ENCODE measurements at places on chromosomes 7 and 10. TPM values are rescaled to one million over a fixed set of nuclear protein-coding genes. Genes with fewer than 3 reads are reported as not detected.

Gene SYT15
- not detected for polyA plus RNA-seq

- no peaks in the 10 kb centered on the region for H3K36me3 ChIP-seq
- H3K27me3 ChIP-seq = no peaks in the 10 kb centered on the region
These were observed 12.3 kb downstream of the GOLGA7B start for GRCh38 chr10:97861924-97862323.

DNA sequence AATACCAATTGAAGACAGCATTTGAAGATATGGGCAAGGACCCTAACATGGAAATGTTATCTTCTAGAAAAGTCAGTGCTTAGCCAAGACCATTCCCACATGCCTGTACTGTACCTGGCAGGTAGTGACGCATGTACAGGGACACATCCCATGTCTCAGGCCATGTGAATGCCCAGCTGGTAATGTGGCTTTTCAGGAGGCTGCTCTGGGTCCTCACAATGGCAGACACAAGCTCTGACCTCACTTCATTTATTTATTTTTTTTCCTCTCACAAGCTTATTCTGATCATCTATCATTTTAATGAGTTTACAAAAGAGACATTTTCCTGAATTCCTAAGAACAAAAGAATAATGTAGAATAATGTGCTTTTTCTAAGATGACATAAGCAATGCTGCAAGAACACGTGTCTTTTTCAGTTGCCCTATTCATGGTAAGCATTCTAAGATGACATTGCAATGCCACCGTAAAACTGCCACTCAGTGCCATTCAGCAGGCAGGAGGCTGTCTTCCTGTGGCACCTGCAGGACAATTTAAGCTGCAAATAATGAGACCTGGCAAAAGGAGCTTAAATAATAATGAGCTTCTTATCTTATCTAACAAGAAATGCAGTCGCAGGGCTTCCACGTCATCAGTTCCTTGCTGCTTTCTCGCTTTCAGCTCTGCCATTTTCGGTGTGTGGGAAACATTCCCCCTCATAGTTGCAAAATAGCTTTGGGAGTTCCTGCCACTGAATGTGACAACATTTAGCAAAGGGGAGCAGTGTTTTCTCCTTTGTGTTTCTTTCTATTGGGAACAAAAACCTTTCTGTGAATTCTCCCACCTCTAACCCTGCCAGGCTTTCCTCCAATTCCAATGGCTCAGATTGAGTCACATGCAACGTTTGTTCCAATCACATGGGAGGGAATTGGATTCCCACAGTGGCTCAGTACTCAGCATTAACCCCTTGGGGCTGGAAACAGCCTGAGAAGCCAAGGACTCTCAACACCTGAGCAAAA lies 113.0 kb downstream of the SEC23IP start:
- H3K4me1 ChIP-seq = no peaks in the 10 kb centered on the region
- no peak overlapping the region for H3K4me3 ChIP-seq
- DNase-seq = no peak

DNA sequence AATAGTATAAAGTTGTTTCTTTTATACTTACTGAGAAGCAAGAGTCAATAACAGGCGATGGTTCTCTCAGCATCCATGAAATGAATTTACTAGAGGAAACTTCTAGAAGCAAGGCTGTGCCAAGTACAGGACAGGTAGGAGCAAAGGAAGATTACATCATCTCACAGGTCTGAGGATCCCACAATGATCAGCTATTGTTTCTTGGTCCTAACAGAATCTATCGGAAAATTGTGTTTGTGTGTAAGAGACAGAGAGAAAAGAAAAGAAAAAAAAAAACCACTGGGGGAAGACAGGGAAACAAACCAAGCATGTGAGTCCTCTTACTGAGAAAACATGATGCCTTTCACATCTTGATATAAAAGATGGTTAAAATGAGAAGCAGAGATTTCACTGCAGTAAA lies 535.0 kb upstream of the NRP1 start:
- H3K4me1 ChIP-seq = peaks cover 5% of the 10 kb centered on the region
- H3K4me3 ChIP-seq = no peak overlapping the region
- peaks cover 18% of the 10 kb centered on the region for H3K27me3 ChIP-seq

DNA sequence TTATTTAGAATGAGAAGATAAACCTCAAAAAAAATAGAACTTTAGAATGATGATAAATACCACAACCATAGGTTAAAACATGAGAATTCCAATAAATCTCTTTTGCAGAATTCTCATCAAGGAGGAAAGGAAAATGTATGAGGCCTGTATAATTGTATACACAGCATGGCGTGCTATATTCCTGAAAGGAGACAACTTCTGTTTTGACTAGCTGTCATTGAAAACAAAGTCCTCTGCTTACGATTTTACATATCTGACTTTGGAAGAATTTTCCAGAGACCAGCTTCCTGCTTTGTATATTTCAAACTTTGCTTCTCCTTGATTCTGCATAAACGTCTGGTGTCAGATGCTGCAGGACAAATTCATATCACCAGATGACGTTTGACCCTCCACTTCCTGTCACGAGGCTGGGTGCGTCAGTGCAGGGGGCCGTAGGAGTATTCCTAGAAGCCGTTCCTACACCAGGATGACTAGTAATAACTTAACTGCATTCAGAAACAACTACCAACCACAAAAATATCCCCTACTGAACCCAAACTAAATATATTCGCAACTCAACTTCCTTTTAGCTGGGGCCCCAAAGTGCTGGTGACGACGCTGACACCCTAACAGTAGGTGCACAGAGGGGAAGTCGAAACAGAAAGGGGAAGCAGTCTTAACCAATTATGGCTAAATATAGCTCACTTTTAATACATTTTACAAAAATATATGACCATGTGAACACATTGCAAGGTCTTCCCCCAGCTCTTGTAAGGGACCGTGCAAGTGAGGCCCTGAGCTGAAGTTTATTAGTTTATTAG lies 178.6 kb upstream of the INHBA start:
- no peaks in the 10 kb centered on the region for H3K36me3 ChIP-seq
- peaks cover 47% of the 10 kb centered on the region for H3K4me1 ChIP-seq
- DNase-seq = peak; percentile 97
- H3K27ac ChIP-seq = peak overlapping the region; percentile 85
- no peaks in the 10 kb centered on the region for H3K27me3 ChIP-seq
- H3K4me3 ChIP-seq = no peak overlapping the region
